ENCODE measurements at places on chromosomes 5 and 9. TPM values are rescaled to one million over a fixed set of nuclear protein-coding genes. Genes with fewer than 3 reads are reported as not detected.

The SLC30A5 gene
- 34.8 TPM for total RNA-seq

The GABBR2 gene
- not detected for total RNA-seq

The FST gene
- total RNA-seq = not detected

The C1QTNF2 gene
- total RNA-seq = not detected

The SEMA5A gene
- total RNA-seq = 0.03 TPM

The FBLL1 gene
- not detected for total RNA-seq

The CCL28 gene
- 17.1 TPM for total RNA-seq

The PCDHGA4 gene
- total RNA-seq = 0.25 TPM

The OTP gene
- not detected for total RNA-seq

The SH3TC2 gene
- total RNA-seq = not detected

The BRINP1 gene
- not detected for total RNA-seq

The EIF4E1B gene
- not detected for total RNA-seq

The IL13 gene
- total RNA-seq = 0.37 TPM

The FLT4 gene
- total RNA-seq = 13.2 TPM

The HEMGN gene
- 1.1 TPM for total RNA-seq

The LCP2 gene
- 452 TPM for total RNA-seq

The UNC5A gene
- not detected for total RNA-seq

The SMIM33 gene
- 0.34 TPM for total RNA-seq

The UBE2B gene
- total RNA-seq = 98.5 TPM

The GLIPR2 gene
- 56.5 TPM for total RNA-seq

The MRPL41 gene
- total RNA-seq = 64.4 TPM

The RASA1 gene
- total RNA-seq = 17.0 TPM

The HRH2 gene
- 26.8 TPM for total RNA-seq

The TMEM232 gene
- 0.91 TPM for total RNA-seq

The CWC27 gene
- 20.3 TPM for total RNA-seq

The PPP2CA gene
- total RNA-seq = 129 TPM

The RNF180 gene
- total RNA-seq = not detected

The COL5A1 gene
- 0.86 TPM for total RNA-seq

The GRXCR2 gene
- total RNA-seq = not detected

The GPRIN1 gene
- 1.6 TPM for total RNA-seq

The RFESD gene
- total RNA-seq = 4.2 TPM

The SLC36A2 gene
- not detected for total RNA-seq

The FOXD4L6 gene
- total RNA-seq = 0.28 TPM

The NUP155 gene
- total RNA-seq = 40.7 TPM

The GPR150 gene
- 1.2 TPM for total RNA-seq

The UBAC1 gene
- 30.5 TPM for total RNA-seq

The NEUROG1 gene
- total RNA-seq = not detected

The SLCO4C1 gene
- 0.40 TPM for total RNA-seq

The EFNA5 gene
- not detected for total RNA-seq

The NR5A1 gene
- total RNA-seq = not detected

The PPP2R2B gene
- total RNA-seq = 5.3 TPM

The SPRY4 gene
- total RNA-seq = 1.7 TPM
